SHP77 (cell line): ENCODE measurements at places on chromosomes 1 and 21.
A peak's percentile ranks its signal among the peaks of the same experiment; 100 is the strongest.

GRCh38 chr1:42456754-42457089, 379 bp downstream of the PPCS start:
- peak; percentile 44 for DNase-seq

DNA sequence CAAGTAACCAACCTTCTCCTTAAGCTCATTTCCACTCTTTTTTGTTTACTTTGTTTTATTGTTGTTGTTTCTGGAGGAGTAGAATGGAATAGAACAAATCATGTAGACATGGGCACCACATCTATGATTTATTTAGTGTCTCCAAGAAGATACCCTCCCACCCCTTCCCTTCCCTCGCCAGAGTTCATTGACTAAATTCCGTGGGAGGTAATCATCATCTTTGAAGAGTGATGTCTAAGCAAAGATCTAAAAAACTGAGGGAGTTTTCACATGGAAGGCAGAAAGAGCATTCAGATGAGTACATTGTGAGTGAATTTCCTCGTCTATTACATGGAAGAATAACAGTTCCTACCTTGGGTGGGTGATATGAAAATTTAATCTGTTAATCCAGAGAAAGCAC, 136.2 kb downstream of the SEC16B start:
- DNase-seq, result no peak

DNA sequence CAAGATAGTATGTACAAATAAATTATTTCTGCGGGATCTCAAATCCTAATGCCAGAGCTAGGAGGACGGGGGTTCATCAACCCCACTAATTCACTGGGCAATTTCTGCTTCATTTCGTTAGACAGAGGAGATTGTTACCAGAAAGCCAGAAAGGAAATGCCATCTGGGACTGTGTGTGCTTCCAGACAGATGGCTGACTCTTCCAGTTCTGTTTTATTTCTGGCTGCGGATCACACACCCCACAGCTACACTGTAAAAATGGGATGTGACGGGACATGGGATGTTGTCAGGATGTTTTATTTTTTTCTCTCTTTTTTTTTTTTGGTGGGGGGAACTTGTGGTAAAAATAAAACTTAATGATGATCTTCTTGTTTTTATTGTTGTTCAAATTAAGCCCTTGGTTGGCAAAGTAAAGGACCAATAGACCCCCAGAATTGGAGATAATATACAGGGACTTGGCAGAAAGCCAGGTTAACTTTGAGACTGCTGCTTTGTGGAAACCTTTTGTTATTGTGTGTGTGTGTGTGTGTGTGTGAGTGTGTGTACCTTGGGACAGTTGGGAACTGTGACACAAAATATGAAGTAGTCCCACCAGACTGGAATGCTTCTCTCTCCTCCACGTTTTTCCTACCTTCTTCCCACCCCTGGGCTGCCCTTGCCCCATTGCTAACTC, 114.5 kb downstream of the NUF2 start:
- DNase-seq, result no peak

DNA sequence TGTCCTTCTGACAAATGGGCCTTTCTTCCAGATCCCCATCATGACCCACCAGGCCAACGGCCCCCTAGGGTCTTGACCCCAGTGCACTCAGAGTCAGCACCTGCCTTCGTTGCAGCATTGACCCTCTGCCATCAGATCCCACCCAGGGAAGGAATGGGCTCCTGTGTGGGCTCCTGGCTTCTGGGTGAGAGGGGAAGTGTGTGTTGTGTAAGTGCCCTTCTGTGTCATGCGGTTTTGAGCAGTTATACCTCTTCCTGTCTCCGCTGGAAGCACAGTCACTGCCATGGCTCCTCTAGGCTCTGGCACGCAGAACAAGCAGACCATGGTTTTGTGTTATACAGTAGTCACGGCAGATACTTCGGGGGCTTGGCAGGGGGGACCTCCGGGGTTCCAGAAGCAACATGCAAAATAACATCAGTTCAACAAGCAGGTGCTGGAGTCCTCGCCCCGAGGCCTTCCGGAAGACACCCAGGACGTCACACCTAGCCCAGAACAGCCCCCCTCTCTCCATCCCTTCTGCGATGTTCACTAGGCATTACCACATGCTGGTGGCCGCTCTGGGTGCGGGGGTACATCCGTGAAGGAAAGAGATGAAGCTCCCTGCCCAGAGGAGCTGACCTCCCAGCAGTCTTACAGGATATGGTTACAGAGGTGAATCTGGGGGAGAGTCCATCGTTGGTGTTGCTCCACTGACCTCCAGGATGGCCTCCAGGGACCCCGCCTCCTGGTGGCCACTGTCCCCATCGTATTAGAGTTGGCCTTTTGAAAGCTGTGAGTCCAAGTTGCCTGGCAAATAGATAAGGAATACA, 17.4 kb upstream of the KCNAB2 start:
- DNase-seq, result no peak

GRCh38 chr1:35707601-35708440, 10.9 kb downstream of the C1orf216 start:
- DNase-seq, result peak; percentile 59

DNA sequence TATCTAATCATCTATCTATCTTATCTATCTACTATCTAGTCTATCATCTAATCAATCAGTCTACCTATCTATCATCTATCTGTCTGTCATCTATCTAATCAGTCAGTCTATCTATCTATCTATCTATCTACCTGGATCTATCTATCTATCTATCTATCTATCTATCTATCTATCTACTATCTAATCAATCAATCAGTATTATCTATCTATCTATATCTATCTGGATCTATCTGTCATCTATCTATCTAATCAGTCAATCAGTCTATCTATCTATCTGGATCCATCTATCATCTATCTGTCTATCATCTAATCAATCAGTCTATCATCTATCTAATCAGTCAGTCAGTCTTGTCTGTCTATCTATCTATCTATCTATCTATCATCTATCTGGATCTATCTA, 26.9 kb upstream of the C1orf174 start:
- DNase-seq, result no peak

DNA sequence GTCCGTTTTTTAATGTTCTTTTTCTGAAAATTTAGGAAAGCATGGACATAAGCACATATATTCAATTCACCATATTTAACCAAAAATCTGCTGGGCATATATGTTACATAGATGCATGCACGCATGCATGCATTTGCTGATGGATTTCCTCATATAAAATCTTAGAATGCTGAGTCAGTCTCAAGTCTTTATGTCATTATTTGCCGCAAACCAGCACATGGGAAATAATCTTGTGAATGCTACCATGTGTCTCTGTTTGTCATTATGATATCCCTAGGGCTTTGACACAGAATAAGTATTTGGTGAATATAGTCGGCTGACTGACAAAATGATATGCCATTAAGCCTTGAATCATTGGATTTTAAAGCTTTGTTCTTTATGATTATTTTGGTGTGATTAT, 776.5 kb downstream of the KCNT2 start:
- no peak for DNase-seq

GRCh38 chr1:237779356-237779755, 111.4 kb downstream of the ZP4 start:
- DNase-seq, result no peak

- no peak for DNase-seq
These were observed 18.0 kb upstream of the PTP4A2 start for GRCh38 chr1:31955917-31956736.

DNA sequence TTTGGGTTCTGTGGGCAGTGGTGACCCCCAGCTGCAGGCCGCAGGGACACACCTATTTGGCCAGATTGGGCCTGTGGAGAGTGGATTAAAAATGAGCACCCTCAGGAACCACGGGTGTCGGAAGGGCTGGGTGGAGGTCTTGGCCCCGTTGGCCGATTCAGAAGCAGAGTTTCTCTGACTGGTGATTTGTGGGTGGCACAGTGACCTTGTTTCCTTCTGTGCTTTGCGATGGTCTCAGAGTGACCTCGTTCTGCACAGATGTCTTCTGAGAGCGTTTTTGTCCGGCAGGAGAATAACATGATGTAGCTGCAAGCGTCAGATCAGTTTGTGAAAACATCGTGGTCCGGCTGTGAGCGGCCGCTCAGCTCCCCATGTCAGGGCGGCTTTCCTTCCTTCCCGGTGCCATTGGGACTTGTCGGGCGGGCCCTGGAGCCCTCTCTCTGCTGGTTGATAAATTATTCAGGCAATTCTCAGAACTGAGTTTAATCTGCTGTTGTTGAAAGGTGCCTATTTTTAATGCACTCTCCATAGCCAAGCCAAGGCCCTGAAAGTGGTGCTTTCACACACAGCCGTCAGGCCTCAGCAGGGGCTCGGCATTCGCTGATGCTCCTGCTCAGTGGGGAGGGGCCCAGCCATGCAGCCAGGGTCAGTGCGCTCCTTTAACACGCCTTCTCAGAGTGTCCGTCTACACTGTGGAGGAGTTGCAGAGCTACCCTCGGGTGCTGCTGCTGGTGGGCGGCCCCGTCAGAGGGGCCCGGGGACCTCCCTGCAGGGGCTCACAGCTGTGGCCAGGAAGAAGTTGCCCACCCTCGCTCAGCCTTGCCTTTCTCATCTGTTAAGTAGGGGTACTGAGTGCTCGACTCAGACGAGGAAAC, 26.8 kb downstream of the TRPM2 start:
- DNase-seq, result no peak

DNA sequence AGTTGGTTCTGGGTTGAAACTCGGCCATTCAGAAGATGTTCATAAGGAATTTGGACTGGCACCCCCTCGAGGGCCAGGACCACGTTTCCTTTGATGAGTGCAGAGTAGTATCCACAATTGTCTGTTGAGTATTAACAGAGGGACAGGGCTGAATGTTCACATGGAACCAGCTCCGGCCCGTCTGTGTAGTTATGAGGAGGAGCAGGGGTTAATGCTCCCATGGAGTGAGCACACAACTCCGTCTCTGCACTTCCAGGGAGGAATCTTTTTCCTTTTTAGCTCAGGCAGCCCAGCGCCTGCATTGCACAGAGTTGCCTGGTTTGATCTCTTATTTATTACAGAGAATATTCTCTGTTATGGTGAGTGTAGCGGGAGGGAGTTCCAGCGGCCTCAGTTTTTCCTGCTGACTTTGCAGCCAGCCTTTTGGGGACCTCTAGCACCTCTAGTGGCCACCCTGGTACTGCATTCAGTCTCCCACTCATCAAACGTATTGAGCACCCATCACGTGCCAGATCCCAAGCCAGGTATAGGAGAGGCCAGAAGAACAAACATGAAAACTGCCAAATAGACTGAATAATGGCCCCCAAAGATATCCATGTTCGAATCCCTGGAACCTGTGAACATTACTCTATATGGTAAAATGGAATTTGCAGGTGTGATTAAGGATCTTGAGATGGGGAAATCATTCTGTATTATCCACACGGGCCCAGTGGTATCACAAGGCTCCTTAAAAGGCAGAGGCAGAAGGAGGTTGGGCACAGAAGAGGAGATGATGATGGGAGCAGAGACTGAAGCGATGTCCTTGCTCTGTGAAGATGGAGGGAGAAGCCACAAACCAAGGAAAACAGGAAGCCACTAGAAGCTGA, 167.7 kb upstream of the CSF3R start:
- DNase-seq, result peak; percentile 19

GRCh38 chr1:38558500-38559445, 300.8 kb downstream of the RRAGC start:
- no peak for DNase-seq

- DNase-seq, result no peak
These were observed 645 bp upstream of the TLR5 start for GRCh38 chr1:223143537-223144248.

DNA sequence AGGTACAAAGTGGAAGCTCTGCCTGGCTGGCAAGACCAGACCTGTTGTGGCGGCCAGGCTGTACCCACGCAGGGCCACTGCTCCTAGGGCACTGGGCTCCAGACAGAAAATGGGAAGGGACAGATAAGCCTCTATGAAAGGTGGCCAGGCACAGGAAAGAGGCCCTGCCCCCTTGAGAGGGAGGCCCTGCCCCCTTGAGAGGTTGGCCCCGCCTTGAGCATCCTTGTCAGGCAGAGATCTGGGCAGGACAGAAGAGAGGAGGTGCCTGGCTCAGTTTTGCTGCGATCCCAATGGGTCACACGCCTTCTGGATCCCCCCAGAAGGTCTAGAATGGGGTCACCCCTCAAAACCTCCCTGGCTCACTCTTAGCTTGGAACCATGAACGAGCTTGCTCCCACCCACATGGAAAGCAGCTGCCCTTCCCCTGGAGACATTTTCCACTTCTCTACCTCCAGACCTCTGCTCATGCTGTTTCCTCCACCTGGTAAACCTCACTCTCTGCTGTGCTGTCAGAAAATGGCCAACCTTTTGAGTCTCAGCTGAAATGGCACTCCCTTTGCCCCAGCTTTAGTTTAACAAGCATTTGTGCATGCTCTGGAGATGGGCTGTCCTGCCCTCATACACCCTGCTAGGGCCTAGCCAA, 17.5 kb upstream of the ECE1 start:
- DNase-seq, result no peak

DNA sequence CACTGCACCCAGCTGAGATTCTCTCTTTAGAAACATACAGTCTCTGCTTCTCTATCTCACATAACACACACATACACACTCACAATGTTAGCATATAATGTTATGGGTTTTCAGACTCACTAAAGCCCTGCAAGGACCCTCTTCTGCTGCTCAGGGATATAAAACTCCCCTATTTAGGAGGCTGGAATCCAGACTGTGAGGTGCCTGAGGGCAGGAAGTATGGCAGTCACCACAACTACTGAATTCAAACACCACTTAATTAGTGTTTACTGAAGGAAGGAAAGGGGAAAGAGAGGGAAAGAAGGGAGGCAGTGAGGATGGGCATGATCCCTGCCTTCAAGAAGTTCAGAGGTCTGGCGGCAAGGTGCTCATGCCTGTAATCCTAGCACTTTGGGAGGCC, 7.8 kb upstream of the CDK18 start:
- no peak for DNase-seq

GRCh38 chr1:21020151-21020550, 156.5 kb downstream of the EIF4G3 start:
- no peak for DNase-seq

GRCh38 chr1:228453022-228453560, 34.1 kb upstream of the RNF187 start:
- DNase-seq, result no peak

DNA sequence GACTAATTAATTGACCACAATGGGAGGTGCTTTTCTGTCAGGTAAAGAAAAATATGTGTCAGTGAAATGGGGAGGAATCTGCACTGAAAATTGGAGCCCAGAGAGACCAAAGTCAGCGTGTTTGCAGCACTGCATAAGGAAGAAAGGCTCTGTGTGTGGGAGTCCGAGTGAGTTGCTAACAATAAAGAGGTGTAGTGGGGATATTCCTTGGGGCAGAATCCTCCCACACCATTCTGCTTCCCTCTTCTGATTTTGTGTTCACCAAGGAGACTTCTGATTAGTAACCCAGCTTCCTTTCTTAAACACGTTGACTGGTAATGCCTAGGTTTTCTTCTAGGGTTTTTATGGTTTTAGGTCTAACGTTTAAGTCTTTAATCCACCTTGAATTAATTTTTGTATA, 240.5 kb downstream of the RPS6KC1 start:
- DNase-seq, result no peak

GRCh38 chr1:64890699-64891447, 75.5 kb downstream of the JAK1 start:
- DNase-seq, result no peak

GRCh38 chr21:42440187-42440792, 36.6 kb downstream of the UBASH3A start:
- DNase-seq, result no peak

- DNase-seq, result peak; percentile 27
These were observed 62.7 kb downstream of the CD34 start for GRCh38 chr1:207848234-207848633.

GRCh38 chr1:150981805-150982712, at the start of gene ANXA9:
Gene ANXA9 (plus strand): TSS chr1:150982292. CDS start chr1:150983106, 814 bp downstream.
- peak; percentile 46 for DNase-seq
